ENCODE measurements at places on chromosomes 16 and 17. TPM values are rescaled to one million over a fixed set of nuclear protein-coding genes. Genes with fewer than 3 reads are reported as not detected.

The KRTAP4-5 gene
- not detected for total RNA-seq

The NHLRC4 gene
- 4.5 TPM for total RNA-seq

DNA sequence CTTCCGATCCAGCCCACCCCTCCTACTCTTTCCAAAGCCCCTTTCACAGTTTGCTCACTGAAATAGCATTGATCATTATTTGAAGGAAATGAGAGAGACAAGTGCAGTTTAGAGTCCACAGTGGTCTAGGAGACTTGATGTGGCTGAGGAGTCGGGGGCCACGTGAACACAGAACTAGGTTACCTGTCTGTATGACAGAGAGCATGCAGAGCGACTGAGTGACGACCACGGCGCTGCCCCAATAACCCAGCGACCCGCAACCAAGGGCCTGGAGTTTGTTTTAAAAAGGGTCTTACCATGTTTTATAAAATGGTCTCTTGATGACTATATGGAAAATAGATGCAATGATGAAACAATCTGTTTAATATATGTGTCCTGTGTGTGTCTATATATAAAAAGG is 39.5 kb downstream of the NDEL1 start:
- no peak overlapping the region for H3K27ac ChIP-seq
- peaks cover 21% of the 10 kb centered on the region for H3K4me1 ChIP-seq
- H3K27me3 ChIP-seq = no peaks in the 10 kb centered on the region
- H3K4me3 ChIP-seq = no peak overlapping the region
- H3K36me3 ChIP-seq = no peaks in the 10 kb centered on the region

The ABCC6 gene
- 0.87 TPM for total RNA-seq

- H3K4me3 ChIP-seq = no peak overlapping the region
- DNase-seq = no peak
- peaks cover 28% of the 10 kb centered on the region for H3K4me1 ChIP-seq
- H3K36me3 ChIP-seq = no peaks in the 10 kb centered on the region
- H3K27ac ChIP-seq = peak overlapping the region; percentile 97
These were observed 2.0 kb downstream of the STAT5B start for GRCh38 chr17:42274253-42274542.

The ASGR1 gene
- total RNA-seq = 19.1 TPM

The PDPK1 gene
- total RNA-seq = 75.3 TPM

GRCh38 chr17:67652433-67652832 is 65.3 kb upstream of the NOL11 start:
- no peaks in the 10 kb centered on the region for H3K27me3 ChIP-seq
- no peaks in the 10 kb centered on the region for H3K36me3 ChIP-seq
- peaks cover 5% of the 10 kb centered on the region for H3K4me1 ChIP-seq
- no peak overlapping the region for H3K27ac ChIP-seq
- no peak overlapping the region for H3K4me3 ChIP-seq
- DNase-seq = no peak

The TM4SF5 gene
- total RNA-seq = not detected

- no peak overlapping the region for H3K4me3 ChIP-seq
- H3K27me3 ChIP-seq = no peaks in the 10 kb centered on the region
- H3K4me1 ChIP-seq = no peaks in the 10 kb centered on the region
- H3K27ac ChIP-seq = no peak overlapping the region
These were observed 21.2 kb upstream of the HAPSTR1 start for GRCh38 chr16:9070254-9070653.

All from testis (tissue), 5 donors.